ENCODE measurements at places on chromosomes 11 and 22. TPM values are rescaled to one million over a fixed set of nuclear protein-coding genes. Genes with fewer than 3 reads are reported as not detected.

The MMP1 gene
- total RNA-seq = not detected

The CHADL gene
- not detected for total RNA-seq

The HBE1 gene
- not detected for total RNA-seq

The CARD18 gene
- total RNA-seq = not detected

The SHISAL1 gene
- 49.6 TPM for total RNA-seq

The SLC22A9 gene
- total RNA-seq = not detected

The OR5A2 gene
- not detected for total RNA-seq

The CDC42BPG gene
- total RNA-seq = 0.07 TPM

The TEX12 gene
- not detected for total RNA-seq

The DGKZ gene
- total RNA-seq = 33.4 TPM

The GDPD4 gene
- total RNA-seq = not detected

The GAL3ST1 gene
- not detected for total RNA-seq

The NNMT gene
- 715 TPM for total RNA-seq

The OR6A2 gene
- not detected for total RNA-seq

The NCF4 gene
- not detected for total RNA-seq

The UPB1 gene
- not detected for total RNA-seq

The RAG1 gene
- total RNA-seq = 0.10 TPM

The TRPM5 gene
- total RNA-seq = not detected

The KCNK7 gene
- not detected for total RNA-seq

The GLYAT gene
- not detected for total RNA-seq

The SCGB1A1 gene
- total RNA-seq = not detected

The CNGA4 gene
- not detected for total RNA-seq

The CRYBB3 gene
- not detected for total RNA-seq

The FOSL1 gene
- 37.3 TPM for total RNA-seq

The OR5A1 gene
- total RNA-seq = not detected

The CASP5 gene
- not detected for total RNA-seq

The ARL2 gene
- 249 TPM for total RNA-seq

The FOLH1 gene
- not detected for total RNA-seq

The LINC01488 gene
- not detected for total RNA-seq

The SYT7 gene
- 9.9 TPM for total RNA-seq

The CCDC87 gene
- not detected for total RNA-seq

The SHANK3 gene
- 1.3 TPM for total RNA-seq

The RCOR2 gene
- total RNA-seq = 0.03 TPM

The CRKL gene
- total RNA-seq = 23.1 TPM

The C11orf16 gene
- total RNA-seq = not detected

The AQP11 gene
- not detected for total RNA-seq

The CTTN gene
- 153 TPM for total RNA-seq

The TRIM64 gene
- total RNA-seq = not detected

The KCNQ1 gene
- total RNA-seq = not detected

The SNU13 gene
- total RNA-seq = 206 TPM

The MUC2 gene
- total RNA-seq = not detected

The HPX gene
- not detected for total RNA-seq

The RAB39A gene
- 0.13 TPM for total RNA-seq

The BRSK2 gene
- 6.9 TPM for total RNA-seq

The CHKA gene
- total RNA-seq = 12.9 TPM

The SEC14L3 gene
- total RNA-seq = not detected

The MS4A7 gene
- not detected for total RNA-seq

The RASGRP2 gene
- not detected for total RNA-seq

The C11orf86 gene
- total RNA-seq = not detected

The SLC7A4 gene
- not detected for total RNA-seq

The TMEM191B gene
- not detected for total RNA-seq

The SERPING1 gene
- total RNA-seq = 0.26 TPM

The NF2 gene
- 134 TPM for total RNA-seq

The SMTNL1 gene
- not detected for total RNA-seq

The KCNK4 gene
- total RNA-seq = not detected

The DKK3 gene
- total RNA-seq = 228 TPM

Data from MG63 (cell line).